ENCODE measurements at places on chromosomes 1 and 21.
A peak's percentile ranks its signal among the peaks of the same experiment; 100 is the strongest.

GRCh38 chr1:51247022-51247421, 10.9 kb downstream of the RNF11 start:
- DNase-seq, result no peak

DNA sequence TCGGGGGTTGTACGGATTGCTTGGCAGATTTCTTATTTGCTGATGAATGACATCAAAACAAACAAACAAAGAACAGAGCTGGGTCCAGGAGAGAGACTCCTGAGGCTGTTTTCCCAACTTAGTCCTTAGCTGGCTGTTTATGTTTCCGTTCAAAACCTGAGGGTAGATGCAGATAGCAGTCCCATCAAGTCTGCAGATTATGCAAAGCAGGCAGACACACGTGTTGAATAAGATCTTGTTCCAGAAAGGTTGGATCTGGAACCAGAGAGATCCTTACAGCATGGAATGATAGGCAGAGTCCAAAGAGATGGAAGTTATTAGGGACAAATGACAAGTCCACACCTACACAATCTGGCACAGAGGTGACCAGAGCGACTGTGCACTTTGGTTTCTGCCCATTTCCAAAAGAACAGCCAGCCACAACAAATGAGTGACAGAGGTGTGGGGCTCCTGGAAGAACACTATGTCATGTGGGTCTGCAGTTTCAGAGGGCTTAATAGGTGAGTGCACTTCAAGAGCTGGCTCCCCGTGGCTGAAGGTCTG, 65.5 kb downstream of the MAN1C1 start:
- DNase-seq, result no peak

GRCh38 chr1:204326771-204327300, 32.9 kb downstream of the PLEKHA6 start:
- DNase-seq, result no peak

DNA sequence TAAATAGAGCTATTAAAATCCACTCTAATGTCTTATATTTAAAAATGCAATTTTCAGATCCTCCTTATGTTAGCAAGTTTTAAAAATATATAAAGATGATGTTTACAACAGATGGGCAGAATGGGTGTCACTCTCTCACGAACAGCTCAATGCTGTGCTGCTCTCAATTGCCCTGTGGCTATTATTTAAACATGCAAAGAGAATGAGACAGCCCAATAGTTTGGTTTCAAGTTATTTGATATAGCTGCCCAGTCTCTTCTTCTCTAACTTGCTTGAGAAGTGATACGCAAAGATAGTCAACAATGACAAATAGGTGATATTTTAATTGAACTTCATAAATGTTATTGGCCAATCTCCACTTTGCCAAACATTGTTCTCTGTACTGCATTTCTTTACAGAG, 199.3 kb upstream of the GREM2 start:
- DNase-seq, result no peak

DNA sequence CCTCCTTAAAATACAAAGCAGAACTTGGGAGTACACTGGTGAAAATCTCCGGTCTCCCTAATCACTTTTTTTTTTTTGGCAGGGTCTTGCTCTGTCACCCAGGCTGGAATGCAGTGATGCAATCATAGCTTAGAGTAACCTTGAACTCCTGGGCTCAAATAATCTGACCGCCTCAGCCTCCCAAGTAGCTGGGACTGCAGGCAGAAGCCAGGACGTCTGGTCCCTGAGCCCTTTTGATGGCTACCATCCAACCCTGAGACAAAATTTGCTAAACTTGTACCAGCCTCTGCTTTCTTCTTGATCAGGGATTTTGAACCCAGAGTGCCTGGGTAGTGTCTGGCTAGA, 4.1 kb downstream of the L1TD1 start:
- no peak for DNase-seq

DNA sequence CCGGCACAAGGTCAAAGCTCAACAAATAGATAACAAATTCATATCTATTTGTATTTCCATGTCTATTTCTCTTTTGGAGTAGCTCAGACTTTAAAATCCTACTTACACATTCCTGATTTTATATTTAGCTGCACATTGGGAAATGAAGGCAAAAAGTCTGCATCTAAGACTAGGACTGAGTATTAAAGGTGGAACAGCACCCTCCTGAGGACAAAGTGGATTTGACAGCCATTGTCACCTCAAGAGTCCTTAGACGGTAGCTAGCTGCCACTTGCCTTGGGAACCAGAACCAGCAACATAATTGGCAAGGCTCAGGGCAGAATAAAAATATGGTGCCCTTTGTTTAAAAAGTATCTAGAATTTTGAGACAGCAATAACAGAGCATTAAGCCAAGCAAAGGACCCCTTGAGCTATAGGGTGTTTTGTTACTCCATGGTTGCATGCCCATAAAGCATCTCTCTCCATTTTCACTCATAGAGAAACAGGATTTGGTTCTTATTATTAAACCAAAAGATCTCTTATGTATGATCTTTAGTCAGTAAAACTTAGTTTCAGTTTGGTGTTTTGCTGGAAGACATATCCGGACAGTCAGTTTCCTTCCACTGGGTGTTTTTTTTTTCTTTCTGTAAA, 30.0 kb upstream of the SGIP1 start:
- peak; percentile 46 for DNase-seq

DNA sequence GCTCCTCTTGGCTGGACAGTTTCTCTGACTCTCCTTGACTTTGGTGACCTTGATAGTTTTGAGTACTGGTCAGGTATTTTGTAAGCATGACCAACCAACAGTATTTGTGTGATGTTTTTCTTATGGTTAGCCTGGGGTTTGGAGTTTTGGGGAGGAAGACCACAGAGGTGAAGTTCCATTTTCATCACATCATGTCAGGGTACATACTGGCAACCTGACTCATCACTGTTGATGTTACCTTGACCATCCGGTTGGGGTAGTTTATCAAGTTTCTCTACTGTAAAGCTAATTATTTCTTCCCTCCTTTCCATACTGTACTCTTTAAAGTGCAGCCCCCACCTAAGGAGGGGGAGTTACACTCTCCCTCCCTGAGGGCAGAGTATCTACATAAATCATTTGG, 13.4 kb downstream of the OSCP1 start:
- DNase-seq, result no peak

GRCh38 chr1:21783679-21784603, 992 bp upstream of the USP48 start:
- peak; percentile 91 for DNase-seq

DNA sequence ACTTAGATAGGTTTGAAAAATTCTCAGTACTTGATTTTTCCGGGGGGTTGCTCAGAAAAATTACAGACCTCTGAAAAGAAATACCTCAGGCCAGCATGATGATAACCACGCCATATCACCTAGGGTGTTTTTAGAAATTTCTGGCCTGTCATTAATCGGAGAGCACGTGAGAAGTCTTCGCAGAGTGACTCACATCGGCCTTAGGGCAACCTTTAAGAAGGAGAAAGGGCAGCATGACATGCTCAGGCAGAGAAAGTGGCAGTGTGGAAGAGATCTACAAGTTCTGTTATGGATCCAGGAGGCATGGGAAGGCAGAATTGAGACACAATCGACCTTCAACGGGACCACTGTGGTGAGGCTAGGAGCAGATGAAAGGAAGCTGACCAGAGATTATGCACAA, 506.3 kb downstream of the LMO4 start:
- DNase-seq, result no peak

All from iPS-NIHi11 (cell line).